ENCODE measurements at places on chromosomes 7 and 10.

- DNase-seq, result no peak
Observed at GRCh38 chr7:116899308-116899707, 36.9 kb downstream of the CAPZA2 start.

DNA sequence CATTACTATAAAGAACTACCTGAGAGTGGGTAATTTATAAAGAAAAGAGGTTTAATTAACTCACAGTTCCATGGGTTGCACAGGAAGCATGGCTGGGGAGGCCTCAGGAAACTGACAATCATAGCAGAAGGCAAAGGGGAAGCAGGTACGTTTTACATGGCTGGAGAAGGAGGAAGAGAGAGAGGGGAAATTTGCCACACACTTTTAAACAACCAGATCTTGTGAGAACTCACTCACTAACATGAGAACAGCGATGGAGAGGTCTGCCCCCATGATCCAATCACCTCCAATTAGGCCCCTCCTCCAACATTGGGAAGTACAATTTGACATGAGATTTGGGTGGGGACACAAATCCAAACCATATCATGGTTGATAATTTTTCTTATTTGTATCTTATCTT lies 51.8 kb upstream of the PPP1R9A start:
- DNase-seq, result no peak

DNA sequence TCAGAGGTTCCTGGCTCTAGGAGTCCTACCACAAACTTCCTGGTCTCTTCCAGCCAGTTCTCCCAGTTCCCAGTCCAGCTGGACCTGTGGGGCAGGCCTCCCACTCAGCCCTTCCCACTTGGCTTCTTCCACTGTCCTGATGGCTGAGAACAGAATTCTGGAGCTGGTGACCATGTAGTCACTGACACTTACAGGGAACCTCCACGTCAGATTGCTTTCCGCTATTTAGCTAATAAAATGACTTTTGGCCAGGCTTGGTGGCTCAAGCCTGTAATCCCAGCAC lies 63.5 kb upstream of the ZRANB1 start:
- no peak for DNase-seq

DNA sequence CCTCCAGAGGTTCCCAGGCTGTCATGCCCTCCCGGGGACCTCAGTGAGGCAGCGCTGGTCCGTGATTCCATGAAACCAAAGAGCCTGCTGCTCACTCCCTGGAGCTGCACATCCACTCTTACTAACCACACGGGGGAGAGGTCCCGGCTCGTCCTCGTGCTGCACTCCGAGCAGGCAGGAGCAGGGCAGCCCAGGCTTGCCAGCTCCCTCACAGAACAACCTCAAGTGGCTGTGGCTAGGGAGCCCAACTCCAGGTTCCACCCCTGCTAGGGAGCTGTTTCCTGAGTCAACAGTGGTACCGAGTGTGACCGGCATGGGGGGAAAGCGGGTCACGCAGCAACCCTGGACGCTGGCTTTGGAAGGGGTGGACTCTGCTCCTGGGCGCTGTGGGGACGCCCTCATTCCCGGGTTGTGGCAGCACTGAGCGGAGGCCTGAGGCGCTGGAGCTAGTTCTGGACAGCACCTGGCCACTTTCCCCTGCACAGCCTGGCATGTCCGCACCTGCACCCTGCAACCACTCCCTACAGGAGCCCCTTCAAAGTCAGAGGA lies 27.9 kb upstream of the PPP2R2D start:
- DNase-seq, result no peak

DNA sequence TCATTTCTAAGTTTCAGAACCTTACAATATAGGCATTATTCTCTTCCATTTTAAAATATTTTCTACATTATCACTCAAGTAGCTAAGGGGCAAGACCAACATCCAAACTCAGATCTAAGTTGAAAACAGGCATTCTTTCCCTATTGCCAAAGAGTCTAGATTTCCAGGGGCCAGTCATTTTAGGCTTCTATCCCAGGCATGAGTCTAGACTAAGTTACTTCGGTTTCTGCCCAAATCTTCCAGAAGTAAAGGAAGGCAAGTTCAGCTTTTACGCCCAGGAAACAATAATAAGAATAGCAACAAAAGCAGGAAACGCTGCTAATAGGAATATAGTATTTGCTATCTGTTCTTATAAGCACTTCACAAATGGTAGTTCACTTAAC lies 189.9 kb downstream of the DGKI start:
- no peak for DNase-seq

DNA sequence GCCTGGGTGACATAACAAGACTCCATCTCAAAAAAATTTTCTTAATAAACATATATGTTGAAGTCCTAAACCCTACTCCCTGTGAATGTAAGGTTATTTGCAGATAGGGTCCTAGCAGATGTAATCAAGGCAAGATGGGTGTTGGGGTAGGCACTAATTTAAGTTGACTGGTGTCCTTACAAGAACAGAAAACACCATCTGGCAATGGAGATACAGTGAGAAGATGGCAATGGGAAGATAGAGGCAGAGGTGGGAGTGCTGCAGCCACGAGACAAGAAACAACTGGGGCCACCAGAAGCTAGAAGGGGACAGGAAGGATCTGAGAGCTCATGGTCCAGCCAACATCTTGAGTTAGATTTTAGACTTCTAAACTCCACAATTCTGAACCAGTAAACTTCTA lies 606.4 kb downstream of the CNTNAP2 start:
- DNase-seq, result no peak

DNA sequence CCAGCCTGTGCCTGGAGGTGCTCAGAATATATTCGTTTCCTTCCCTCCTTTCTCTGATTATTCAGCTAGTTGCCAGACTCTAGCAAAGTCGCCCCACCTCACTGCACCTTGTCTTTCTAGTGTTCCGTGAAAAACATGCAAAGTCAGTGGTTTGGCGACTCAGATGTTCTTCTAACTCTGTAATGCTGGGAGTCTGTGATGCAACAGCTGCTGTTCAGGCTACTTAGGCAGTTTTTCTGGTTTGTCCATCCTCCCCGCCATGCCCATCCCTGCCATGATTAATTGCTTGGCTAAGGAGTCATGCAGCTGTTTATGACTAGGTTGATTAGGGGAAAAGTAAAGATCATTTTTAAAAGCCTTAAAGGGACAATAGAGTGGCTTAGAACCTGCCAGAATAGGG lies 99.4 kb downstream of the MTPN start:
- DNase-seq, result no peak

DNA sequence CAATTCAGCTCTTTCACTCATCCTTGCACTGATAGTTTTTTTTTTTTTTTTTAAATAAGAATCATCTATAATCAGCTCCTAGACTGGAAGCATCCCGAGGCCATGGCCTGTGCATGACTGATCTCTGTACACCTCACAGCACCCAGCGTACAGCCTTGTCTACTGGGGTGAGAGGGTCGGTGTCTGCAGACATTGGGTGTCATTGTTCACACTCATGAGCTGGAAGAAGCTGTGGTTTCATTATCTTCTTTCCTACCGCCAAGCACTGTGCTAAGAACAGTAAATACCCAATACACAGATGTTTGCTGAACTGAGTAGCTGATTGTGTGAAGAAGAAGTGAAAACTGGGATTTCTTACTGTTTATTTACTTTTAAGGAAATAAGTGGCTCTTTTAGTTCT lies 123.6 kb downstream of the CLEC2L start:
- DNase-seq, result no peak

- DNase-seq, result no peak
Observed at GRCh38 chr10:30488316-30488715, 54.3 kb downstream of the MAP3K8 start.

- peak; percentile 89 for DNase-seq
Observed at GRCh38 chr10:79067241-79068202, 1.2 kb upstream of the ZMIZ1 start.

DNA sequence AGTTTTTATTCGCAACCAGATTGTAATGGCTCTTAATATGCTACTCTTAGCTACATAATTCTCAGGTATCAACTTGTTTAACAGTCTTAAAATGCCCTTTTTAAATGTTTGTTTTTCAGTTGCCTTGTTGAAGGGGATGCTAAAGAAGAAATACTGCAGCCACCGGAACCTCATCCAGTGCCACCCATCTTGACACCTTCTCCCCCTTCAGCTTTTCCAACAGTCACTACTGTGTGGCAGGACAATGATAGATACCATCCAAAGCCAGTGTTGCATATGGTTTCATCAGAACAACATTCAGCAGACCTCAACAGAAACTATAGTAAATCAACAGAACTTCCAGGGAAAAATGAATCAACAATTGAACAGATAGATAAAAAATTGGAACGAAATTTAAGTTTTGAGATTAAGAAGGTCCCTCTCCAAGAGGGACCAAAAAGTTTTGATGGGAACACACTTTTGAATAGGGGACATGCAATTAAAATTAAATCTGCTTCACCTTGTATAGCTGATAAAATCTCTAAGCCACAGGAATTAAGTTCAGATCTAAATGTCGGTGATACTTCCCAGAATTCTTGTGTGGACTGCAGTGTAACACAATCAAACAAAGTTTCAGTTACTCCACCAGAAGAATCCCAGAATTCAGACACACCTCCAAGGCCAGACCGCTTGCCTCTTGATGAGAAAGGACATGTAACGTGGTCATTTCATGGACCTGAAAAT lies 69.5 kb upstream of the RSBN1L start:
- DNase-seq, result no peak

DNA sequence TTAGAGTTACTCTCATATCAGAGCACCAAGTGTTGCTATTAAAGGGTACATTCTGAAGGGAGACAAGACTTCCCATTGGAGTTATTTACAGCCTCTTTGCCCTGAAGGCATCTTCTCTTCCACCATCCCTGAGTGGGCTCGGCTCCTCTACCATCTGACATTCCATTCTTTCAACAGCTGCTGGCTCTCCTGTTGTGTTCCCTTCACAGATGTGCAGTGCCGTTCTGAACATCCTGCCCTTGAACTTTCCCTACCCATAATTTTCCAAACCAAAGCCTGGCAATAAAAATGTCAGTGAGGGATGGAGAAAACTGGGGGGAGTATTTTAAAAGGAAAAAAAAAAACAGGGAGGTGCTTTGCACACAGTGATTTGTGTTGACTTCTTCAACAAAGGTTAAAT lies 392.9 kb downstream of the KCNMA1 start:
- no peak for DNase-seq

- DNase-seq, result no peak
Observed at GRCh38 chr7:54811041-54811845, 52.2 kb upstream of the SEC61G start.

GRCh38 chr10:33507662-33508425 lies 173.4 kb upstream of the NRP1 start:
- DNase-seq, result no peak

DNA sequence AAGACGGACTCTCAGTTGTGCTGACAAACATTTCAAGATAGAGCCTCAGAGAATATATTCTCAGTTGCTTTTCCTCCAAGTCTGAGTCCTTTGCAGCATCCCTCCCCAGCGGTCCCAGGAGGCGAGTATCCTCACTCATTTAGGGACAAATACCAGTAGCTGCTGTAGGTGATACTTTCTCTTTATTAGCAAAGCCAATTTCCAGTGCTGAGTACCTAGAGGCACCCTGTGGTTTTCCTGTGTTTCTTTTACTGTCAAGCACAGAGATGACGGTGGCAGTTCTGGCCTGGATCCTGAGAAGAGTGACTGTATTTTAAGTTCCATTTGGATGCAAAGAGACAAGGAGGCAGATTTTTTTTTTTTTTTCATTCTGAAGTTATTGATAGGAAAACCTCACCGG lies 1058.4 kb downstream of the SORCS3 start:
- no peak for DNase-seq

DNA sequence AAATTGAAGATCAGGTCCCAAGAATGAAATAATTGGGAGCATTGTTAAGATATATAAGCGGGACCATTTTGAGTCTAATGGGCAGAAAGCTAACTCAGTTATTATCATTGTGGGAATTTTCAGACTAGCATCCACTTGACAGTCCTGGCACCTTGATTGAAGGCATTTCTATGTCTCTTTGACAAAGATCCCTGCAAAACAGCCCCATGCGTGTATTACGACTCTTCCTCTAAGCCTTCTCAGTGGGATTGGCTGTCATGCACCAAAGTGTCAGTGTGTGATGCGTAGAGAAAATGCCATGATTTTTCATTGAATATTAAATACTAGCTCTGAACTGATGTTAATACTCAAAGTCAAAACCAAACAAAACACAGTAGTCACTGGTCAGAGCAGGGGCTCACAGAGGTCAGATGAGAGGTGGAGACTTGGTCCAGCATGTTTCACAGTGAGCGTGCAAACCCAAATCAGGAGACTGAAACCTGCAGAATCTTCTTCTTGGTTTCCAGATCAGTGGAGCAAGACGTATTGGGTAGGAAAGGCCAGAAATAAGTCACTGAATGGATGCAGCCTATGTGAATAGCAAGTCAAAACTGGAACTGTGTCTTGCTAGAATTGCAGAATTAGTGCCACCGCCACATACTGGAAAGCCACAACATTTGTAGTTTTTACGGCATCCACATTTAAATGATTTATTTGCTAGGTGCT lies 303.6 kb upstream of the AKR1E2 start:
- no peak for DNase-seq

- DNase-seq, result peak; percentile 26
Observed at GRCh38 chr7:115475761-115476385, 554.0 kb downstream of the MDFIC start.

DNA sequence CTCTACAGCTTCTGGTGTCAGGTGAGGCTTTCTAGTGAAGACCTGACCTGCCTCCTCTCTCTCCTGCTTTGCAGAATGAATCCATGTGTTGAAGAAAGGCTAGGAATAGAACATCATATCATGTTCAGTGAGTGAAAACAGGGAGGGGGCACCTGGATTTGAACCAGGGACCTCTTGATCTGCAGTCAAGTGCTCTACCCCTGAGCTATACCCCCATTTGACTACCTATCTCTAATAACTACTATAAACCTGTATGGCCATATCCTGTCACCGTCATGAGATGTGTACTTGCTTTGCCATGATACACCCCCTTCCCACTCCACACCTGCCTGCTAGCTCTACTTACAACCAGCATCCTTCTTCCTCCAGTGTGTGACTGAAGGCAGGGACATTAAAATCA lies 91.3 kb upstream of the ZNF746 start:
- no peak for DNase-seq

GRCh38 chr10:11838298-11838852 lies 15.2 kb downstream of the PROSER2 start:
- no peak for DNase-seq

GRCh38 chr7:128358233-128358632 lies 3.3 kb downstream of the PRRT4 start:
- no peak for DNase-seq

DNA sequence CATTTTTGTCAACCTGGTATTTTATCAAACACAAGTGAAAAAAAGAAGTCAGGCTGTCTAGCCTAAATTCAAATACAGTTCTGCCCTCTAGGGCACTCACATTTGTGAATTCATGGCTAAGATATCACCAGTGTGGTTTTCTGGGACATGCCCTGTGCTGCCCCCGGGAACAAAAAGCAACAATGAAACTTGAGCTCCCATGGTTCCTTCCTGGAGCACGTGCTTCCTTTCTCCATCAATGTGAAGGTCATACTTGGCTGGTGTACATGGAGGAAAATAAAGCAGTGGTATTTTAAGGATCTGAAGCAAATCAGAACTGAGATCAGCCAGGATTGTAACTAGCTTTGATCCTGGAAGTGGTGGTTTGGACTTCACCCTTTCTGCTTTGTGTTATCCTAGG lies 128.9 kb upstream of the FRMD4A start:
- no peak for DNase-seq

GRCh38 chr7:133931053-133931452 lies 196.1 kb upstream of the LRGUK start:
- DNase-seq, result no peak

All from CD4-positive, alpha-beta T cell treated with Interleukin-10 for 1 hour (primary cell).